ENCODE measurements at places on chromosomes 6 and 20.

- DNase-seq, result no peak
These were observed 63.2 kb downstream of the SESN1 start for GRCh38 chr6:109031416-109031815.

DNA sequence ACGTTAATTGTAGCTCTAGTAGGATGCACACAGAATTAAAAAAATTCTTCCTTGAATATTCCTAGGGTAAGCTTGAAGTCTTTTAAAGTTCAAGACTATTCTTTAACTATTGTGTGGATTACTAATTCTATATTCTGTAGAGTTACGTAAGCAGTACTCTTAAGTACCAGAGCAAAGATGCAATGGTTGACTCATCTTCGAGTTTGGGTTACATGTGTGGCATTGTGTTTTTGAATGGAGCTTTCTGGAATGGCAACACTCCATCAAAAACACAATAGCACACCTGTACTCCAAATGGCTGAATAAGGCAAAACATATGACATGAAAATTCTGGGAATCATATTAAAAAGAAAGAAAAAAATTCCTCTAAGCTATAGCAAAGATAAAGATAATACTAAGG lies 33.5 kb upstream of the CEP162 start:
- no peak for DNase-seq

- DNase-seq, result no peak
These were observed 104.3 kb downstream of the RNF144B start for GRCh38 chr6:18491308-18492045.

DNA sequence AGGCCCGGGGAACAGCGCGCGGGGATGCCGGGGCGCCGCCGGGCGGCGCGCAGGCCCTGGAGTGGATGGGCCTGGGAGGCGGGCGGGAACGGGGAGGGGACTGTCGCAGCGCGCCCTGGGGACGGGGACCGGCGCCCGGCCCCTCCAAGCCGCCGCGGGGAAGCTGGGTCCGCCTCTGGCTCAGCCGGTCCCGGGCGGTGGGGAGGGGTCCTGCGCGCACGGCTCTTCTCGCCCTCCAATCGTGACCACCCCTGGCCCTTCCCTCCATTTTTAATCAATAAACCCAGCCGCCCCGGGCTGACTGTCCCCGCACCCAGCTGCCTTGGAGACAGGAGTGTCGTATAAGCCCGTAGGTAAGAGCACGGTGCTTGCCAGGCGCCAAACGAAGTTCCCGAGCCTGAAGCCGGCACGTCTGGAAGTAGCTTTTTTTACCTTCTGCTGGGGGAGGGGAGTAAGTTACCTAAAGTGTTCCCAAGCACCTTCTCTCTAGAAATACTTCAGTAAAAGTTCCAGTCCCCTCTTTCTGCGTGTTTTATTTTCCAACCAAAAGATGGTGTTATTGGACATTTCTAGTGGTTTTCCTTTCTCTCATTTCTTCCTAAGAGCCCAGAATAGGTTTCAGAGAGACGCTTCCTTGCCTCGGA lies 780 bp upstream of the TAF4 start:
- DNase-seq, result no peak

DNA sequence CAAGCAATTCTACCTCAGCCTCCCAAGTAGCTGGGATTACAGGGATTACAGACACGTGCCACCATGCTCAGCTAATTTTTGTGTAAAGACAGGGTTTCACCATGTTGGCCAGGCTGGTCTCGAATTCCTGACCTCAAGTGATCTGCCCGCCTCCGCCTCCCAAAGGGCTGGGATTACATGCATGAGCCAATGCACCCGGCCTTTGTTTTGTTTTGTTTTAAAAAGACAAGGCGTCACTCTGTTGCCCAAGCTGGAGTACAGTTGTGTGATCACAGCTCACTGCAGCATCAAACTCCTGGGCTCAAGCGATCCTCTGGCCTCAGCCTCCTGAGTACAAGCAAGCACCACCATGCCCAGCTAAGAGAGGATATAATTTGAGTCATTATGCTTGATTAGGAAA lies 5.4 kb downstream of the SERINC3 start:
- no peak for DNase-seq

DNA sequence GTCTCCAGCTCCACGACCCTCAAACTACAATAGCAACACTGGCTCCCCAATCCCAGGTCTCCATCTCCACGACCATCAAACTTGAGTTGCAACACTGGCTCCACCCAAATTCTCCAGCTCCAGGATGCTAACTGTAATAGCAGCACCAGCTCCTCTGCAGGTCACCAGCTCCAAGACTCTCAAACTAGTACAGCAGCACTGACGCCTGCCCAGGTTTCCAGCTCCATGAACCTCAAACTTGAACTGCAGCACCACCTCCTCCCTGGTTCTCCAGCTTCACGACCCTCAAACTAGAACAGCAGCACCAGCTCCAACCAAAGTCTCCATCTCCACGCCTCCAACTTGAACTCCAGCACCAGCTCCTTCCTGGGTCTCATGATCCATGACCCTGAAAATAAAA lies 353.8 kb downstream of the PREX1 start:
- DNase-seq, result no peak

DNA sequence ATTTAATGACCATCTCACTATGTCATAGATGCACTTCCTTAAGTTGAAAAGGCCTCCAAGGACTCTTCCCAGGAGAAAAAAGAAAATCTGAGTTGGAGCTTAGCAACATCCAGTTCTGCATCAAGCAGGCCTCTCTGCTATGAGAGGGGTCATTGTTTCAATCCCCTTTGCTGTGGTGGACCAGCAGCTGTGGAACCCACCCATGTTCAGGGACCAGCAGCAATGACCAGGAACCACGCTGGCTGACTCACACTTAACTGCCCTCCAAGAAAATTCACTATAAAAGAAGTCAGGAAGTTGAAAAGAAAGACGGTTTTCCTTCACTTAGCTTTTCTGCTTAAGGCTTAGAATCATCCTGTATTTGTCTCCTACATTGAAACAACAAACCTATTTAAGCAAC lies 1062.4 kb upstream of the FLRT3 start:
- DNase-seq, result no peak

DNA sequence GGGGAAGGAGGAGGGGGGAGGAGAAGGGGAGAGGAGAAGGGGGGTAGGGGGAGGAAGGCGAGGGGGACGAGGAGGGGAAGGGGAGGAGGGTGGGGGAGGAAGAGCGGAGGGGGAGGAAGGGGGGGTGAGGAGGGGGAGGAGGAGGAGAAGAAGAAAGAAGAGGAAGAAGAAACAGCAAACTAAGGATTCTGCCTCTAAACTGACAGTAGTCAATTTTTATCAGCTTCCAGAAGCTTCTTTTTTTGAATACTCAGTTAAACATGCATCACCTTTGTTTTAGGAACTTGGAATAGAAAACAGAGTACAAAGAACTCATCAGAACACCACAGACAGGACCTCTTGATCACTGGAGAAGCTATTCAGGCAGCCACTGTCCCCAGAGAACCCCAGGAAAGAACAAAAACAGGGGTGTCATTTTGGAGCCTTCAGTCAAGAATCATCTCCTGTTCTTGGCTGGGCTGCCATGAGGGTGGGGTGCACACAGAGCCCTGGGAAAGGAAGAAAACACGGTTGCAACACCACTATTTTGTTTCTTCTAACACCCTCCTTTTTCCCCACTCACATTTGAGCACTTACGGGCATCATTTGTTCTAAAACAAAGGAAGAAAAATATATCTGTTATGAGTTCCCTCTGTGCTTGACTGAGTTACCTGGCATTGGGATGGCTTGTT lies 67.4 kb downstream of the TMEM170B start:
- DNase-seq, result no peak

- DNase-seq, result no peak
These were observed 114.0 kb upstream of the CARMIL1 start for GRCh38 chr6:25165177-25165576.

- DNase-seq, result peak; percentile 10
These were observed 174.9 kb upstream of the PRND start for GRCh38 chr20:4546786-4547185.

DNA sequence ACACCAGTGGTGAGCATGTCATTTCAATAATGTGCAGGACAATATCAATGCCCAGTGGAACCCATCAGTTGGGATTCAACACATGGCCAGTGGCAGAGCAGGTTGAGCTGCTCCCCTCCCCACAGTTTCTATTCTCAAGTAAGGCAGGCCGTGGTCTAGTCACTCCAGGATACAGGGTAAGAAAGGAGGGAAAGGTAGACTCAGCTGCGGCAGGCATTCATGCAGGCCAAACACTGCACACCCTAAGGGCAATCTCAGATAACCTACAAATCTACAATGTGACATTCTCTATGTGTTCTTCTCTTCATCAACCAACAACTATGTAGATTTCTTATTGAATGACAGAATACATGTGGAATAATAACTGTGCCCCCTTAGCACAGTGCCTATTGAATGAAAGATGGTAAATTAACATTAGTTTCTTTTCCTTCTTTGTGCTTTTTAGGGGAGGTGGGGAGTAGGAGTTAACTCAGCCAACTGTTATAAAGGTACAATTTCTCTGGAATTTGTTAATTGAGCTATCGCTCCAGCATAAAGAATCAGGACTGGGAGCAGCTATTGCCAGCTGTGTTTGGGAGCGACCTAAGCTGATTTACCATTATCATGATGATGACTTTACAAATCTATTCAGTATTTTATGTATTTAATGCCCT lies 89.7 kb downstream of the FAM50B start:
- DNase-seq, result no peak

GRCh38 chr20:54108326-54108642 lies 37.9 kb upstream of the BCAS1 start:
- no peak for DNase-seq

GRCh38 chr20:38201356-38201755 lies 36.3 kb upstream of the TGM2 start:
- no peak for DNase-seq

DNA sequence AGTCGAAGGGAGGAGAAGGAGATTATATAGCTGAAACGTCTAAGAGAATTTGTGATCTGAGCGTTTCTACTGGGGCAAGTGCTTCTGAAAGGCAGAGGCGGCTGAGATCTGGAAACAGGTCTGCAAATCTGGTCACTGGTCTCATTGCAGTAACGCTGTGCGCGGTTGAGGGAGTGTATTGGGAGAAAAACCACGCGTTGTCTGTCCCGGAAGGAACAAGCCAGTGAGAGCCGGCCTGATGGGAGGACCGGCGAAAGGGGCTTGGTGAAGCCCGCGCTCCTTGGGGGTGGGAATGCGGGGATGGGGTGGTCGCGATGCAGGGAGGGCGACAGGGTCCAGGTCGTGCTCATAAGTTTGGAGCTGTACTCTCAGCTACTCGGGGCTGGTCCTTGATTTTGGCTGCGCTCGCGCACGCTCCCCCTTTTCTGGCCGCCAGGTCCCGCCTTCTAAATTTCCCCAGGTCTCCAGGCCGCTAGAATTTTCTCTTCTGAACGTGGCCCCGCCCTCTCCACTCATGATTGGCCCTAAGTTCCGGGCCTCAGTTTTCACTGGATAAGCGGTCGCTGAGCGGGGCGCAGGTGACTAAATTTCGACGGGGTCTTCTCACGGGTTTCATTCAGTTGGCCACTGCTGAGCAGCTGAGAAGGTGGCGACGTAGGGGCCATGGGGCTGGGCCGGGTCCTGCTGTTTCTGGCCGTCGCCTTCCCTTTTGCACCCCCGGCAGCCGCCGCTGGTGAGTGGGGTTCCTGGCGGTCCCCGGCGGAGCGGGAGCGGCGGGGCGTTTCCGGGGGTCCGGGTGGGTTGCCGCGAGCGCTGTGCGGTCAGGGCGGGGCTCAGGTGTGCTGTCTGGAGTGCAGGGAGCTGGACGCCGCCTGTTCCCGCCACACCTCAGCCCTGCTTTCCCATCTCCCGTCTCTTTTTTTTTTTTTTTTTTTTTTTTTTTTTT lies at the start of gene MICB:
TSS of gene MICB (plus strand) at position 615 of the 946 bp plus-strand sequence. CDS start at position 664, 49 bp downstream.
- DNase-seq, result peak; percentile 46
